Prostate gland (tissue), 2 donors: ENCODE measurements at places on chromosomes 13 and 19. TPM values are rescaled to one million over a fixed set of nuclear protein-coding genes. Genes with fewer than 3 reads are reported as not detected.

GRCh38 chr19:54141356-54141755 is 3.8 kb downstream of the CNOT3 start:
- DNase-seq: no peak

DNA sequence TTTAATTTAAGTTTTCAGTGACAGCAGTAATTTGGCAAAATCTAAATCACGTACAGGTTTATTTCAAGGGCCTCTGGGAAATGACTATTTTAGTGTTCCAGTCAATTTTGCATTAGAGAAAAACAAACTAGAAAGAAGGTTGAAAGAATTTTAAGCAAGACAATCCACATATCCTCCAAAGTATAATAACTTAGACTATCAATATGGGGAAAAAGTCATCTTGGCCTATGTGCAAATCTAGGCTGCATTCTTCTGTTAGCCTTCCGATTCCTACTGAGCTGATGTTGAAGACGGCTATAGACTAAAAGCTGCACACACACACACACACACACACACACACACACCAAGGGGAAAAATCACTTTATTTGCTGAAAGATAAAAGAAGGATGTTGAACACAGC is 81.3 kb downstream of the SLITRK6 start:
- no peak for DNase-seq

GRCh38 chr13:30721936-30722335 is 13.4 kb upstream of the ALOX5AP start:
- no peak for DNase-seq

GRCh38 chr13:49292742-49293486 is 45.2 kb downstream of the CDADC1 start:
- no peak for DNase-seq

GRCh38 chr19:42122691-42123607 is 9.3 kb downstream of the POU2F2 start:
- DNase-seq: no peak

The CDX2 gene
- 0.34 TPM for total RNA-seq

The CGB8 gene
- total RNA-seq: not detected

The ZNF724 gene
- total RNA-seq: 0.73 TPM

The OR7A5 gene
- total RNA-seq: 0.57 TPM

The FCAR gene
- not detected for total RNA-seq
